ENCODE measurements at places on chromosomes 7 and 10.

- DNase-seq, result no peak
These were observed 94.0 kb upstream of the CDCA7L start for GRCh38 chr7:22039670-22040069.

GRCh38 chr7:4724648-4725013 lies 42.5 kb downstream of the FOXK1 start:
- DNase-seq, result no peak

GRCh38 chr10:80464557-80465450 lies 10.7 kb downstream of the TSPAN14 start:
- DNase-seq, result no peak

- DNase-seq, result no peak
These were observed 3.9 kb upstream of the MIOS start for GRCh38 chr7:7562736-7563135.

DNA sequence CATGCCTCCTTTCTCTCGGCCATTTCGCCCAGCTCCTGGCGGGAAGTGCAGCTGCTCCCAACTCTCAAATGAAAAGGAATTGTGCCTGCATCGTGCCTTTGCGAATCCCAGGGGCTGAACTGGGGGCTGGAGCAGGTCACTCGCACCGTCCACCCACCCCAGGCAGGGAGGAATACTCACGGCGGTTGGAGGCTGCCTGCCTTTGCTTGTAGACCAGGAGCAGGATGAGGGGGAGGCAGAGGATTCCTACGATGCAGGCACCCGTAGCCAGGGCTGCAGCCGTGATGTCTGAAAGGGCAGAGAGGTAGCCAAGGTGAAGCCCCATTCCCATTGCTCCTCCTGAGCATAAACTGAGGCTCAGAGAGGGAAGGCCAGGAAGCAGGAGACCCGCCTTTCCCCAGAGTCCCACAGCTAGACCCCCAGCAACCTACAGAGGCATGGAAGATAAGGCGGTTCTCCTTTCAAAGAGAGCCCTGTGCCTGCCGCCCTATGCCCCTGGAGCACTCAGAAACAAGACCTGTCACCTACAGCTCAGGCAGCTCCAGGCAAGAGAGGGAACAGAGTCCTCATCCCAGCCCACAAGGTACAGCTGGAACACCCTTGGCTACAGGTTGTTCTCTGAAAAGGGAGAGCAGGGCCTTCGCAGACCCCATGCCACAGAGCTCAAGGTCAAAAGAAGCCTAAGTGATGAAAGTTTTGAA lies 18.0 kb downstream of the VSIR start:
- no peak for DNase-seq

DNA sequence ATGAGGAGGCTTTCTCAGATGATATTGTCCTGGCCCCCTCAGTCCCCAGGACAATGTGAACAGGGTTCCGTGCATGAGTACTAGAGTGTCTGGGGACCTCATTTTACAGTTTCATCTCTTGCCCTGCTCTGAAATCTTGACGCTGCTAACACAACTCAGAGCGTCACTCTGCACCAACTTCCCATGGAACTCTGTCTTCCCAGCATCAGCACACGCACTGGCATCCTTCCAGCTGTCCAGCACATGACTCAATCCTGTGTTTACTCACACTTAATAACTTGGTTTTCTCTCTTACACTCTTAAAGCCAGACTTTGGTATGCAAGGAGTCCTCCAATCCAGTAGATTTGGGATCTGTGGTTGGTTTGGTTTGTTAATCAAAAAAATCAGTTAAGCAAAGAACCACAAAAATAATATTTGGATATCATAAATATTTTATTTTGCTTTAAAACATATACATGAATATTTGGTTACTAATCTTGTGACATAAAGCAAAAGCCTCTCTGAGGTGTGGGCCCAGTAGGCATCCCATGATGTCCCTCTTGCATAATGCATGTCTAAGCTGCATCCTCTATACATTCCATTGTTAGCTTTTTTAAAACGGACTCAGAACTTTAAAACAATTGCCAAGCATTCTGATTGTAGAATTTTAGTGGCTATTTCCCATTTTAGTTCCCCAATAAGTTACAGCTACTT lies 131.0 kb downstream of the CXCL12 start:
- DNase-seq, result no peak

- no peak for DNase-seq
These were observed 81.6 kb downstream of the MGMT start for GRCh38 chr10:129548600-129548999.

DNA sequence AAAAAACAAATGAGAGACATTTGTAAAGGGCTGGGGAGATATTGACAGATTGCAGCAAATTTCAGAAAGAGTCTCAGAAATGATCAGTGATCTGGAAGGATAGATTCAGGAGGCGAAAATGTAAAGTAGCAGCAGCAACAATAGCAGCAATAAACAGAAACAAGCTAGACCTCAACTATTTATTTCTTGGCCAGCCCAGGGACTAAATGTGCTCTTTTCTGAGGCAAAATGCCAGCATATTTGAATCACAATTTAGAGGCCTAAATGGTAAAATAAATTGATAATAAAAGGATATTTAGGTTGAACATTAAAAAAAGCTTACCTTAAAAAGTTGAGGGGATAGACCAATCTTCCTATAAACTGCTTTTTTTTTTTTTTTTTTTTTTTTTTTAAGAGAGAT lies 134.6 kb upstream of the ITGB1 start:
- no peak for DNase-seq

DNA sequence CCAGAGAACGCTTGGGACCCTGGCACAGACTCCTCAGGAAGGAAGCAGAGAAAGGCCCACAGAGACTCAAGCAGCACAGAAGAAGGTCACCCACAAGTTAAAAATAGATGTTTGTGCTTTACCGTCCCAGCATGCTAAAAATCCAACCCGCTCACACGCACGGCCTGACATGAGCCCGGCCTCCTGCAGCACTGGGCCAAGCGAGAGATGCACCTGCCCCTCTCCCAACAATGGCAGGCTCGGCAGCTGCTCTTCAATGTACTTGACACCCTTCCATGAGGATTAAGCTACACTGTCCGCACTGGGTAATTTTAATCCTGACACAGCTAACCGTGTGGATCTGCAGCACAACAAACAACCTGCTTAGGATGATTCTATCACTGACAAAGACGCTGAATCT lies 9.3 kb downstream of the DIP2C start:
- DNase-seq, result no peak

GRCh38 chr7:18495412-18496340 lies at the start of gene HDAC9:
HDAC9 (plus strand) TSS chr7:18495749; CDS start chr7:18496303, 554 bp downstream.
- peak; percentile 17 for DNase-seq

DNA sequence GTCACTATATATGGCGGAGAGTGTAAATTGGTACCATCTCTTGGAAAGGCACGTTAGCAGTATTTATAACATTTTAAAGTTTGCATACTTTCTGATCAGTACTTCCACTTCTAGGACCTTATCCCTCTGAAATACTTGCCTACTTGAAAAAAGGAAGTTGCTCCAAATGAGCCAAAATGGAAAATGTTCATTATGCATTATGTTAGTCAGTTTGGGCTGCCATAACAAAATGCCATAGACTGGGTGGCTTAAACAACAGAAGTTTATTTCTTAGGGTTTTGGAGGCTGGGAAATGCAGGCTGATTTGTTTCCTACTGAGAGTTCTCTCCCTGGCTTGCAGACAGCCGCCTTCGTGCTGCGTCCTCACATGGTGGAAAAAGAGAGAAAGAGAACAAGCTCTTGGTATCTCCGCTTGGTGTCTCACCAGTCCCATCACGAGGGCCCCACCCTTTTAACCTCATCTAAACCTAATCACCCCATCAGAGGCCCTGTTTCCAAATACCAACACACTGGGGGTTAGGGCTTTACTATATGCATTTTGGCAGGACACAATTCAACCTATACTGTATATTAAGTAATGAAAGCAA lies 6.9 kb downstream of the SNX10 start:
- DNase-seq, result no peak

DNA sequence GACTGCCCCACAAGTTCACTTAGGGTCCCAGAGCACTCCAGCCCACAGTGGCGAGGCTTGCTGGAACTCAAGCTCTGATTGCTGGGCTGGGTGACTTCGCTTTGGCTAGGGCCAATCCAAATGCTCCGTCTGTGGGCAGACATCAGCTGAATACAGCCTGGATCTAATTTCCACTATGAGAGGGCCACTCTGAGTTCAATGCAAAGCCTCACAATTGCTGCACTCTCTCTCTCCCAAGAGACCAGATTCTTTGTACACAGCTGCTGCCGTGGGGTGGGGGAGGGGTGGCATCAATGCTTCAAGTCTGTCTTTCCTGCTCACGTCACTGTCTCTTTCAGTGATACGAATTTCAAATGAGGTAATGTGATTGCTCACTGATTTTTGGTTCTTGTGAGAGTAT lies 47.3 kb upstream of the BPGM start:
- no peak for DNase-seq

- DNase-seq, result no peak
These were observed 7.6 kb upstream of the HOXA13 start for GRCh38 chr7:27207348-27207985.

GRCh38 chr7:122260336-122260735 lies 44.2 kb downstream of the FEZF1 start:
- DNase-seq, result no peak

DNA sequence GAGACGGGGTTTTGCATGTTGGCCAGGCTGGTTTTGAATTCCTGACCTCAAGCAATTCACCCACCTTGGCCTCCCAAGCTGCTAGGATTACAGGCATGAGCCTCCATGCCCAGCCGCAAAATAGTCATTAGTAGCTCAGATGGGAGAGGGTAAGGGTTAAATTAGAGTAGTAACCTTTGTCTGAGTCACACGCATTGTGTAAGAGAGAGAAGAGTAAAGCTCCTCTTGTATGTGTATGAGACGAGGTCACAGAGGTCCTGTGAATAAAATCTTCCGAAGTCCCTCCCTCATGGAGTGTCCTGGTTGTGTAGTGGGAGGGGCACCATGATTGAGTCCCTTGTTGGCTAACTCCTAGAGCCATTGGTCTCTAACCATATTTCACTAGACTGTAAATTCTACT lies 85.2 kb upstream of the CDC14C start:
- DNase-seq, result no peak

DNA sequence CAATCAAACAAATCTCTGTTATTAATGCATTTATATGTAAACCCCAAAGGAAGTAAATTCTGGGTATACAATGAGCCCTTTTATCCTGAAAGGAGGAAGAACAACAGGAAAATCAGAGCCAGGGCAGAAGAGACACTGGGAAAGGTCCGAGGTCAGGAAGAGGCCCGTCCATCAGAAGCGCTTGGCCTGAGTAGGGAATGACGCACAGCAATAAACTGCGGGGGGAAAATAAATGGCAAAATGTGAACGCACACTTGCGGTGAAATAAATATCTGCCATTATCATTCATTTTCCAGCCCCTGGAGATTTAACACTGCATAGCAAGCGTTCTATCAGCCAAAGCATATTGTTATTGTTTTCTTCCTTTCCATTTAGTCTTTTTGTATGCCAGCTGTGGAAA lies 243.4 kb downstream of the COBL start:
- no peak for DNase-seq

DNA sequence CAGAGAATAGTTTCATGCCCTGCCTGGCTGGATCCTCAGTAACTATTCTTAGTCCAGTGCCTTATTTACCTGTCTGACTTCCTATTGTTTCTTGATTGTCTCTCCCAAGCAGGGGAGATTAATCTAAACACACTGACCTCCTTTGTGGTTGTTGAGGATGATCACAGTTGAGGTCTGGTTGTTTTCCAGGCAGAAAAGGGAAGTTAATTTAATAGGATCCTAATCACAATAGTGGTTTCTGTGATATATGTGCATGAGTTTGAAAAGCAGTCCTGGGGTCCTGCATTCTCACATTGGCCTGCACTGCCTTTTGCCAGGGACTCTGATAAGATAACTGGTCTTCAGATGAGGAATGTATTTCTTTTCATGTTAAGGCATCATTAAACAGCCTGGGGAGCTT lies 130.1 kb downstream of the SND1 start:
- no peak for DNase-seq

DNA sequence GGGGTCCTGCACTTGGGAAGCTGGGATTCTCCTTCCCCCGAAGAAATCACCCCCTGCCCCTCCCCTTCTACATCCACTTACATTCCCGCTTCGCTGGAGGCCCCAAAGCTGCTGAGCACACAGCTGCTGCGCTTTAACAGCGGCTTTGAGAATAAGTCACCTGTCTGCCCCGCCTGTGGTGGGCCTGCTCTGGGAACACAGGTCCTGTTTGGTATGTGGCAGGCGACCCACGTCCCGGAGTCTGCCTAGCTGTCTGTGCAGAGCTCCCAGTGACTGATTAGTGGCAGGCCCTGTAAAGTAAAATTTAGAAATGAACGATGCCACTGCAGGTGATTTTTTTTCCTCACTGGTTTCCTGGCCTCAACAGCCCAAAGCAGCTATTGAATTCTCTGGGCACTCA lies 47.0 kb downstream of the CDH23 start:
- no peak for DNase-seq
